Endothelial cell of umbilical vein (primary cell): ENCODE measurements at places on chromosomes 5 and 9.

DNA sequence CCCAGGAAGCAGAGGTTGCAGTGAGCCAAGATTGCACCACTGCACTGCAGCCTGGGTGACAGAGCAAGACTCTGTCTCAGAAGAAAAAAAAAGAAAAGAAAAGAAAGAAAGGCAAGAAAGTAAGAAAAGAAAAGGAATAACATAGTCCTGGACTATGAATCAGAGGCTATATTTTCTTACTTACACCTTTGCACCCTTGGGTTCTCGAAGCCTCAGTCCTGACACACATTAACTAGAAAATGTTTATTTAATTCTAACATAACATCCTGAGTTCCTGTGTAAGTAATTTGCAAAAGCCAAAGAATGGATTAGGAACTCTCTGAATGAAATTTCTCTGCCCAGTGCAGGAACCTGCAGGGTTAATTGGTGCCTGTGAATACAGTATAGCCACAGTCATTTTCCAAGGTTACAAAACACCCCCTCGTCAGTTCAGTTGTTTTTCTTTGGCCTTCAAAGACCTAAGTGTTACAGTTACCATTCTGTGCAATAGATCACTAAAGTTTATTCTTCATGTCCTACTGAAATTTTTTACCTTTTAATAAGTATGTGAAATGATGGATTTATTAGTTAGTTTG, 147.6 kb downstream of the SV2C start:
- no peak for DNase-seq

- DNase-seq, result no peak
These were observed 669.0 kb downstream of the ACTL7B start for GRCh38 chr9:108186642-108187395.

GRCh38 chr9:135865531-135865930, 41.8 kb downstream of the CAMSAP1 start:
- DNase-seq, result no peak

- no peak for DNase-seq
These were observed 55.6 kb downstream of the CAMSAP1 start for GRCh38 chr9:135851748-135852147.

DNA sequence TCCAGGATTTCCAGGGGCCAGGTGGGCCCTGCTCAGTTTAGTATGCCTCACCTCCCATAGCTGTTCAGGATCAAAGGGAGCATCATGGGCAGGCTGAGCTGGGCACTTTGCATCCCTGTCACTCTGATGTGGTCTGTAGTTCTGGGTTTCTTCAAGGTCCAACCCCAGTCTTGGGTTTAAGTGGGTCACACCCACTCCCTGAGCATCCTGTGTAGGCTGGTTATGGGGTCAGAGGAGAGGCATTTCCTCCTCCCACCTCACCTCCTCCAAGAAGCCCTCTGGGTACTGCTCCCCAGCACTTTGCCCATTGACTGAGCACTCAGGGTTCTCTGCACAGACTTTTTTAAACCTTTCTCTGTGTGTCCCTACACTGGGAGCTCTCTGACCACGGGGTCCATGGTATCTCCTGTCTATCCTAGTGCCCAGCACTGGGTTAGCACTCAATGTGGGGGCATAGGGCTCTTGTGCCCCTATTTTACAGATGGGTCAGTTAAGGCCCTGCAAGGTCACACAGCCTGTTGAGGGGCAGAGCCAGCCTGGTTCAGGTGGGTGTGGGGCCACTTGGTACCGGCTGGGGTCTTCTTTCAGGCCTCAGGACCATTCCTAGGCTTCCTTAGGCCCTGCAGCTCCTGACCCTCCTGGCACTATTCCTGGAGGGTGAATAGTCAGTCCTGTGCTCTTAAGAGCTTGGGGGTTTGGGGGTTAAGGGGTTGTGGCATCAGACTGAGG, 19.0 kb downstream of the CXXC5 start:
- no peak for DNase-seq

DNA sequence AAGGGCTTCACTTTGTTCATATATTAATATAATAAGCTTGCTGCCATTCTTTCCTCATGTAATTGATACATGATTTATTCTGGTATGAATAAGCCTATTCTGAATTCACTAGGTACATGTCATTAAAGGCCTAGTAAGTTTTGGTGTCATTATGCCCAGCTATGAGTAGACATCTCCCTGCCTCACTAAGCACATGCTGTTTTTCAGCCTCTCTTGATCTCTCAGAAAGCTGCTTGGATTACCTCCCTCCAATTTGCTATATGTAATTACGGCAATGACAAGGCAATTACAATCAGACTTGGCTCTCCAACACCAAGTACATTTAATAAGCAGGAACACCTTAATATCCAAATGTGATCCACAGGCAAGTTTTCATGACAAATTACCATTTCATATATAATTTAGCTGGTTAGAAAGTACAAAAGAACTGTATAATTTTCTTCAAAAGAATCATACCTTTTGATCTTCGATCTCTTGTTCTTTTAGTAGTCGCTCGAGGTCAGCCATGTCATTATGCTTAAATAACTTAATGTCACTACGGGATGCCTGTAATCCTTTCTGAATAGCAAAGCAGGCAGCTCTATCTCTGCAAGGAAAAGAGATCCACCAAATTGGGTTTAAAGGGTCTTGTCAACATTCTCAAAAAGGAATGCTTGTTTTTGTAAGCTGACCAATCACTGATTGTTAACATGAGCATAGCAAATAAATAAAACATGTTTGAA, 56.3 kb downstream of the SPTLC1 start:
- DNase-seq, result no peak

- DNase-seq, result no peak
These were observed 27.6 kb upstream of the HMCN2 start for GRCh38 chr9:130237763-130238524.

GRCh38 chr9:79395228-79395627, 176.5 kb upstream of the TLE4 start:
- no peak for DNase-seq
